NCI-H2107 (cell line): ENCODE measurements at places on chromosomes 2 and 18.

DNA sequence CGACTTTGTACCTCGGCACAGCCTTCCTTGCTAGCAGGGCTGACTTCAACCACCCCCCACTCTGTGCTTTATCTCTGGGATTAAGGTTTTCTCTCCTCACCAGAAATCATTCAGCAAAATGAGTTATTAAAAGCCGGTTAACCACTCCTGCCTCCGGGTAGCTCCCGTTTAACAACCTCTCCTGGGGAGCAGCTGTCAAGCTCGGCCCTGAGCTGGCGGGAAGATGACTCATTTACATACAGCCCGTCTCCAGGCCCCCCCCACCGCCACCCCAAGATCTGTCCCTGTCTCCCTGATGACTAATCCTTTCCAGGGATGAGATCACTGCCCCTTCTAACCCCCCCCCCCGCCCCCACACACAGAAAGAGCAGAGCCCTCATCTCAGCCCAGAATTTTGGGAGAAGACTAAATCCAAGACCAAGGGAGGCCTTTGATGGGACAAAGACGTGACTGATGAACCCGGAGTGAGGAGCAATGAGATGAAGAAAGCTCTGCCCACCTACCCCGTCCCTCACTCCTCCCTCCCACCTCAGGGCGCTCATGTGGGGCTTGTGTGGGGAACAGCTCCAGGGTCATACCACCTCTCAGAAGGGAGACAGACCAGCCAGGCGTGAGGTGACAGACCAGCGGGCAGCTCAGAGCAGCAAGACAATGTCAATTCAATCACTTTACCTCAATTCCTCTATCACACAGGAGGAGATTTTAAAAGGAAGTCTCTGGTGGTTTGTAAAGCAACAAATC is 131.4 kb downstream of the MSH2 start:
- no peak for DNase-seq

DNA sequence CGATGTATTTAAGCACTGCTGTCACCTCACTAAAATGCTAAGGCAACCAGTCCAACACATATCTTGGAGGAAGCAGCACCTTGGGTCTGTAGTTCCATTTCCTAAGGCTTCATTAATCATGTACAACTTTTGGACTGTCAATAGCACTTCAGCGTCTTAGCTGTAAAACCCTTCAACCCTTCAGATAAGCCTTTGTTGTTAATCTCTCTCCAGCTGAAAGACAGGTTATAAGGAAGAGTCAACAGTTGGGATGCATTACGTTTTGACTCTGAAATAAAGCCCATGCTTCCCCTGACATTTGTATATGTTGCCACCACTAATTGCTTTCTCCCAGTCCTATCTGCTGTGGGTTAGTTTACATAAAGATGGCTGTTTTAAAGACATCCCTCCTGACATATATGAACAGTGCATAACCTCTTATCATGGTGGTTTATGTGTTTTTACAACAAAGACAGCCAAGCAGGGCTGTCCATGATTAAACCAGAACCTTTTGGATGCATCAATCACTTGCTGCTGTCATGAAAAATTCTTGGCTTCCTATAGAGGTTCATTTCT is 81.5 kb downstream of the EPHA4 start:
- DNase-seq: no peak

DNA sequence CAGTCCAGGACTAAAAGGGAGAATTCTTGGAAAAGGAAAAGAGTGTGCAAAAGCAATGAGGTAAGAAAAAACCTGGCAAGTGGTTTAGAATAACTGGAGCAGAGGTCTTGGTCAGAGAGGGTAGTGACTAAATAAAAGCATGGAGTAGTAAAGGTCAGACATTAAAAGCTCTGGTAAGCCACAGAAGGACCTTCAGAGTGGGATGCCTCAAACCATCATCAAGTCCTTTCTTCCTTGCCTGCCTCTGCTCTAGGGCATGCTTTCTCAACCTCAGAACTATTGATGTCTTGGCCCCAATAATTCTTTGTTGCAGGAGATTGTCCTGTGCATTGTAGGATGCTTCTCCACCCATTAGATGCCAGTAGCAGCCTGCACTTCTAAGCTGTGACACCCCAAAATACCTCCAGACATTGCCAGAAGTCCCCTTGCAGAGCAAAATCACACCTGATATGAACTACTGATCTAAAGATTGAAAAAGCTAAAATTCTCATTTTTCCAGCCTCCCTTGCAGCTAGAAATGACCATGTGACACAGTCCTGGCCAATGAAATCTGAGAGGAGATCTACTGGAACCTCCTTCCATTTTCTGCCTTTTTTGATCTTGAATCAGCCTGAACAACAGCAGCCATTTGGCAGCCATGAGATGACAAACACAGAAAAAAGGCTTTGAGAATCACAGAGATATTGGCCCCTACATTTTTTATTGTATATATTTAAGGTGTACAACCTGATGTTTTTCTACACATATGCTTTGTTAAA is 48.1 kb downstream of the EVA1A start:
- no peak for DNase-seq

DNA sequence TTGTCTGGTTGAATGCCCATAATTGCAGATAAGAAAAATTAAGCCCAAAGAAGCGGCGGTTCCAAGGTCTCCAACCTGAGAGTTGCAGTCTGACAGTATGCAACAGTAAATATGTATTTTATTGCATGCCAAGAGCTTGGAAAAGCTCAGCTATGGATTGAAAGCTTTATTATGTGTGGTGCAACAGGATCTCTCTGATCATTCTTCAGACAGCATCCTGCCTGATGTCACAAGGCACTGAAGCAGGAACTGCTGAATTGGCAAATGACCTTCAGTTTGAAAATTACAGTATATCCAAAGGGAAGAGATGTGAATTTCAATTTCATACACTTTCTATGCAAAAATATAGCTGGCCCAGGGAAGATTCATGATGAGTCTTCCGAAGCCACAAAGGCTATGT is 42.5 kb downstream of the DOCK10 start:
- DNase-seq: no peak

DNA sequence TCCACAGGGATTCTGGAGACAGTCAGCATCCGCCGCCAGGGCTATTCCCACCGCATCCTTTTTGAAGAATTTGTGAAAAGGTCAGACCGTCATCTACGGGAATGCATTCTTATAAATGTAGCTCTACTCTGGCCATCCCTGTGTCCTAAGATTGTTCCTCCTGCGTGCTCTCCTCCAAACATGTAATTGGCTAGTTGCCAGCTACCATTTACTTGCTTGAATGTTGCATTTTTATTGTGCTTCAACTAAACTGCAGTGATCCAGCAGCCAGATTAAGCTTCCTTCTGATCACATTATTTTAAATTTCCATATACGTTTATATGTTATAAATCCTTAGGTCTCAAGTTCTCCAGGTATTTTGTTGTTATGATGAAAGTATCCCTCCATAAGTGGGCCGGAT is 248.5 kb upstream of the SP5 start:
- no peak for DNase-seq

- no peak for DNase-seq
Observed at GRCh38 chr2:113391073-113391472, 46.4 kb upstream of the ZNG1B start.

DNA sequence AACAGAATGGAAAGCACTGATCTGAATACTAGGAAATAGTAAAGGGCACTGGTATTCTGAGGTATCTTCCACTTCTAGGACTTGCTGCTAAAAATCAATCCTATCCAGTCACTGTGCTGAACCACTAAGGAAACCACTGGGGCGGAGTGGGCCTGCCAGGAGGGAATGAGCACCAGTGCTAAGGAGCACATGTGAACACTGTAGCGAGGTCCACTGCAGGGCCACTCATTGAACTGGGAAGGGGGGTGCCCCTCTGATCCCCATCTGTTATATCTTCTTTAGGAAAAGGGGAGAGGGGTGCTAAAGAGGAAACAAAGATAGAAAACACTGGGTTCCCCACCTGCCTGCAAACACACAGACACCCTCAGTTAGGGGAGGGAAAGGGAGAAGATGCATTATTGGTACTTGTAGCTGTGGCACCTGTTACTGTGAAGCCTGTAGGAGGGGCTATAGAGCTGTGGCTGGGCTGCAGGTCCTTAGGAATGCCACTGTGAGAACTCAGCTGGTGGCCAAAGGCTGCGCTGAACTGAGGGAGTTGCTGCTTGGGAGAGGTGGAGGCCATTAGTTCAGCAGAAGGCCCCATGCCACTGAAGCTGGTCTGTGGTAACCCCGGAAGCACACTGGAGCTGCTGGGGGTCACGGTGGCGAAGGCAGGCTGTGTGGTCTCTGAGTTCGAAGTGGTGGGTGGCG is 81.8 kb downstream of the INO80D start:
- DNase-seq: peak; percentile 2
